DMS79 (cell line): ENCODE measurements at places on chromosomes 11 and 22.

DNA sequence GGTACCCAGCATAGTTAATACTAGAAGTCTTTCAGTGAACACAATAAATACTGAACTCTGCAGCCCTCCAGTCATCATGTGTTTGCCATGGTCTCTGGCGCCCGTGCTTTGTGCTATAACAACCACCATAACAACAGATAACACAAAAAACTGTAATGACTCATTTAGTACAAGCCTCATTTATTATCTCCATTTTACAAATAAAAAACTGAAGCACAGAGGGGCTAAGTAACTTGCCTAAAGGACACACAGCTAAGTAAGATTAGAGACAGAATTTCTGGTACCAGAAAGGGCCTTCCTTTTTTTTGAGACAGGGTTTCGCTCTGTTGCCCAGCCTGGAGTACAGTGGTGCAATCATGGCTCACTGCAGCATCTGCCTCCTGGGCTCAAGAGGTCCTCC is 19.5 kb downstream of the RBFOX2 start:
- DNase-seq: no peak

DNA sequence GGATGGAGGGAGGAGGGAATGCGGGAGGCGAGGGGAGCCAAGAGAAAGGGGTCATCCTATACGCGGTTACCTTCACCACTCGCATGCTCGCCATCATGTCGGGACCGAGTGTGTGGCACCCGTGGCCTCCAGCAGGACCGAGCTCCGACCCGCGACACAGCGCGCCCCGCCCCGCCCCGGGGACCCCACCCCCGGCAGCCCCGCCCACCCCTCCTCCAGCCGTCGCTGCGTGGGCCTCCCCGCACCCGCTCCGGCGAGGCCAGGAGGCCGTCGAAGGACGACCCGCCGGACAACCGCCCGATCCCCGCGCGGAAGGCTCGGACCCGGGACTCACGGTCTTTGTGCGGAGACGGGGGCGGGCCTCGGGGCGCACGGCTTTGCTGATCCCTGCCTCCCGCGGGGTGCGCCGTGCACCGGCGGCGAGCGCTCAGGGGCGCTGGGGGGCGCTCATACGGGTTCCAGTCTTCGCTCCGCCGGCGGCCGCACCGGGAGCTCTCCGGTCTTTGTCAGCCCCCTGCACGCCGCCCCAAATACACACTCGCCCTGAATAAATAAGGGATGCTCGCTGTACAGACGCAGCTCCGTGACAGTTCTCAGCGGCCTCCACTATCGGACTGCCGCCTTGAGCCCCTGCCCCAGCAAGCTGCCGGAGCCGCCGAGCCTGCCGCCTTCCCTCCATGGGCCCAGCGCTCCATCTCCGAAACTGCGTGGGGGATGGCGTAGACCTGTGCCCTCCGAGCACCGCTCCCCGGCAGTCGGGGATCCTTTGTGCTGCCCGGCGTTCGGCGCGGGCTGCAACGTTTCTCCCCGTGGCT is at the start of gene UBE2L6:
TSS of gene UBE2L6 (minus strand) at position 158 of the 815 bp plus-strand sequence. CDS start at position 97, 61 bp downstream.
- DNase-seq: peak; percentile 12

DNA sequence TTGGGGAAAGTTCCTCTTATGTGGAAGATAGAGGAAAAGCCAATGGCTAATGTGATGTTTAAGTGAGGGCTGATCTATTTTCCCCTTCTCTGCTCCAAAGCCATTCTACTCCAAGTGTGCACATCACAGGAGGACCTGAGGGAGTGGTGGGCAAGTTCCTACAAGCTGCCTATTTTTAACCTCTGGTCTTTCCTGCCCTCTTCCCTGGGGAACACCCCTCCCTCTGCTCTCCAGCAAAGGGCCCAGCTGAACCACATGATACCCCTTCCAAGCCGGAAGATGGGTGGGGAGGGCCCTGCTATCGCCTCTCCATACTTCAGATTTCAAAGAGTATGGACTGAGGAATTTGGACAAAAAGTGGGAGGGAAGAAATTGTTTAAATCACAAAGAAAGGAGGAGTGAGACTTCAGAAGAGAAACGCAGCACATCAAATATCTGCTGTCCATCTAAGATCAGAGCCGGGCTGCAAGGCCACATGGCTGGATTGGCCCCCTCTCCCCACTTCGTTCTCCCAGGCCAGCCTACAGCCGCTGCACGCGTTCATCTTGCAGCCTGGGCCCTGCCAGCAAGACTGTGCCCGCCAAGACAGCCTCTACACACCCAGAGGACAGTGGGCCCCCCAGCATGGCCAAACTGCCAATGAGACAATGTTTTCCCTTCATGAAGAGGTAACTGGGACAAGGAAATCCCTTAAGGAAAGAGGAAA is 77.5 kb downstream of the MICAL3 start:
- no peak for DNase-seq

- DNase-seq: no peak
These were observed 76.8 kb downstream of the KCNC1 start for GRCh38 chr11:17811352-17811751.

DNA sequence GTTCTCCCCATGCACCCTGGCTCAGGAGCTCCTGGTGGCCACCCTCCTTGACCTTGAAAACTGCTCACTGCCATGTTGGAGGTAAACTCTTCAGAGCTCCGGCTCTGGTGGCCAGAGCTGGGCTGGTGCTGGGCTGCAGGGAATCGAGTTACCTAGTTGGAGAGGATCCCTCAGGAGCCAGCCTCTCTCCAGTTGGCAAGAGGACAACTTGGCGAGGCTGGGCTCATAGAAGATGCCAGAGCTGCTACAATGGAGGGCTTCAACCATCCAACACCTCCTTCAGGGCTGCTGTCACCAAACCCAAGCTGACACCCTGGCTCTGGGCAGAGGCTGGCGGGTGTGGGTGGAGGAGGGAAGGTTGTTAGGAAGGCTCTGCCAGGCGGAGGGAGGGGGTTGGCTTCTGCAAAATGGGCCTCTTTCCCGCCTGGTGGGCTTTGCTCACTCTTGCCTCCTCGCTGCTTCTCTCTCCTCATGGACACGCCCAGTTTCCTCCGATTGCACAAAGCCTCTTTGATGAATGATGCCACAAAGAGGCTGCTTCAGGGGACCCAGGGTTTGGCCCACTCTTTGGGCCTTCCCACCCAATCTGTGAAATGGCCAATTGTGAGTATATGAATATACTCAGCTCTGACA is 53.1 kb downstream of the THAP12 start:
- no peak for DNase-seq

DNA sequence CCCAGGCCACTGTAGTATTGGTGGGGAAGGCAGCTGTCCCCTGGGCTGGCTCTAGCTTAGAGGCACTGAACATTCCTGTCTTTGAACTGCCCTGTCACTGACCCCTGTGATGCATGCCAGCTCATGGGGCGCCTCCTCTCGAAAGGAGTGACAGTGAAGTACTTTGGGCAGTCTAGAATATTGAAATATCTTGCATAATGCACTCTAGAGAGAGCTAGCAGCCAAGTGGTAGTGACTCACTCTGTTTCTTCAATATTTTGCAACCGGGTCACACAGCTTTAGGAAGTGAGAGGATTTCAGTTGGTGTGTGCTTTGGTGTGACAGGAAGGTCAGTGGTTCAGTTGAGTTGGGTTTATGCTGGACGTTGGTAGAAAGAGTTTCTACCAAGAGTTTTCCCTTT is 35.5 kb upstream of the ST14 start:
- DNase-seq: no peak

GRCh38 chr11:41286751-41287150 is 172.7 kb downstream of the LRRC4C start:
- DNase-seq: no peak

DNA sequence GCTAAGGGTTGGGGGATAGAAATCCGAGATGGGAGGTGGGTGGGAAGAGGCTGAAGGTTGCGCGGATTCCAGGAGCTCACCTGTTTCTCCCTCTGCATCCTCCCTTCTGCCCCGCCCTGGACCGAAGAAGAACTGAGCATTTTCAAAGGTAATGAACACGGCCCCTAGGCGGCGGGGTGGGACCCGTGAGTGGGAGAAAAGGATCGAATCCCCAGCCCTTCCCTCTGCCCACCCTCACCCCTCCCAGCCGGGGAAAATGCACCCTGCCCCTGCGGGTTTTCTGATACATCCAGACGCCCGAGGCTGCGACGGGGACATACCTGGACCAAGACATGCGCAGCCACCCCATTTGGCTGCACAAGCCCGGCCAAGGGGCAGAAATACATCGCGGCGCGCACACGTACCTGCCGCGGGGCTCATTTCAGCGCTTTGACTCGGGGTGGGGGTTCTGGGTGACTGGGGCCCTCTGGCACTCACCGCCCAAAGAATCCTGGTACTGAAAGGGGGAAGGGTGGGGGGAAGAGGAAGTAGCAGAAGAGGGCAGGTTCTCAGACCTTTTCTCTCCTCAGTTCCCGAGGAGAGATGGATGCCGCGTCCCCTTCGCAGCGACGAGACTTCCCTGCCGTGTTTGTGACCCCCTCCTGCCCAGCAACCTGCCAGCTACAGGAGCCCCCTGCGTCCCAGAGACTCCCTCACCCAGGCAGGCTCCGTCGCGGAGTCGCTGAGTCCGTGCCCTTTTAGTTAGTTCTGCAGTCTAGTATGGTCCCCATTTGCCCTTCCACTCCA is 6.0 kb downstream of the VSIG2 start:
- no peak for DNase-seq

DNA sequence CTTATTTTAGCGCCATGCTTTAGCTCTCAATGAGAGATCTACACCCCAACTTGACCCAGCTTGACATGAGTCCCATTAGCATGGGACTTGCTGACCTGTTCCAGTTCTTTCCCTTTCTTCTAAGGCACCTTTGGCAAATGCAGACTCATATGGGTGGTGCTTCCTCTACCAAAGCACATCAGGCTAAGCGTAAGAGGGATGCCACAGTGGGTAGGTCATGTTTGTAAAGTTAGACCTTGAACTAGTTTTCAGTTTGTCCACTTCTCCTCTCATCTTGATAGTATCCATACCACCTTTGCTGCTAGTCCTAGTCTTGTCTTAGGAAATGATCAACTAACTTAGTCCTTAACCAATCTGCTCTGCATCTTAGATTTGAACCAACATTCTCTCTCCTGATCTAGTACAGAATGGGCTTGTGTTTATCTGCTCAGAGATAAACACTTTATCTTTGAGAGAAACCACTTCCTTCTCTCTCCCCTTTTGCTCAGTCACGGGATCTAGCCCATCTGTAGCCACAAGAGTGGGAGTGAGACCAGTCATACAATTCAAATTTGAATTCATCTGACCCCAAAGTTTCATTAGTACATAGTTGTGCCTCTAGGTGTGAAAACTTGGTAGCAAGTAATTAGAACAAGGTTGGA is 72.1 kb upstream of the CD44 start:
- DNase-seq: no peak

- DNase-seq: peak; percentile 83
These were observed 57.4 kb upstream of the PARVA start for GRCh38 chr11:12319988-12320387.

- DNase-seq: peak; percentile 42
These were observed 16.8 kb downstream of the PPIL2 start for GRCh38 chr22:21682385-21683175.

DNA sequence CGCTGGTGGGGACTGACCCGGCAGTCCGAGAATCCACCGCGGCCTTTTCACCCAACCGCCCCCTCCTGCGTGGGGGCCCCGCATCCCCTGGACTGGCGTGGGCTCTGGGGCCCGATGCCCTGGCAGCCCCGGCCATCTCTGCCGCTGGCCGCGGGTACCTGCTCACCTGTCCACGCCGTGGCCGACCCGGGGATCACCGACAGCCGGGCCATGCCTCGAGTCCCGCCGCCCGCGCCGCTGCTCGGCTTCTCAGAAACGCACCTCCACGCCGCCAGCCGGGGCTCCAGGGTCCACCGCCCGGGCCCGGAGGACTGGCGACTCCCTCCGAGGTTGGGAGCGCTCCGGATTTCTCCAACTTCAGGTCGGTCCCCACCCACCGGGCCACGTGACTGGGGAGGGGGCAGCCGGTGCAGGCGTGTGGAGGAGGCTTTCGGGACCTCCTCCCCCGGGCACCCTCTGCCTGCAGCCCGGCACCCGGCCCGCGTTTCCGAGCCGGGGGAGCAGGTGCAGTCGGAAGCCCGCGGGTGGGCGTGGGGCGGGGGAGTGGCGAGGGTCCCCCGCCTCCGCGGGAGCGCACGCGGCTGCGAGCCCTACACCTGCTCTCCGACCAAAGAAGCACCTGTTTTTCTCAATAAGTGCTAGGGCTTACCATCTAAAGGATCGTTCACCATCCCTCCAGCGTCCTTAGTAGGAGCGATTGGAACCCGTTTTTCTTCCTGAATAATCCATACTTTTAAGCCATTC is 554 bp upstream of the NRIP3 start:
- no peak for DNase-seq

GRCh38 chr11:105609832-105610781 is at the start of gene GRIA4:
GRIA4 (plus strand) TSS chr11:105610073; CDS start chr11:105610998, 925 bp downstream.
- DNase-seq: no peak

GRCh38 chr11:126378763-126379162 is 23.3 kb downstream of the ST3GAL4 start:
- no peak for DNase-seq

DNA sequence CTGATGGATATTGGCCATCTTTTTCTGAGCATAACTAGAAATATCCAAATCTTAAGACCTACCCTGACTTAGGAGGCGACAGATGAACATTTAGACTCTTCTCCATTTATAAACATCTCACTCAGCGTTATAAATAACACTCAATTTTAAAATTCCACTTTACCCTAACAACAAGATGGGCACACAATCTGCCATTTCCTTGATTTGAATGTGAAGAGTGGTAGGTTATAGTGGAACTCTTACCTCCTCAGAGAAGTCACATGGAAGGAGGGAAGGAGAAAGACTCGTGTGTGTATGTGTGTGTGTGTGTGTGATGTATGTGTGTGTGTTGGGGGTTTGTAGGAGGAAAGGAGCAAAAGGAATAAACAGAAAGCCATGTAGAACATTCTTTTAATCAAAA is 15.0 kb downstream of the SIAE start:
- DNase-seq: no peak

- DNase-seq: no peak
These were observed 352.8 kb downstream of the BUD13 start for GRCh38 chr11:116420030-116420429.

DNA sequence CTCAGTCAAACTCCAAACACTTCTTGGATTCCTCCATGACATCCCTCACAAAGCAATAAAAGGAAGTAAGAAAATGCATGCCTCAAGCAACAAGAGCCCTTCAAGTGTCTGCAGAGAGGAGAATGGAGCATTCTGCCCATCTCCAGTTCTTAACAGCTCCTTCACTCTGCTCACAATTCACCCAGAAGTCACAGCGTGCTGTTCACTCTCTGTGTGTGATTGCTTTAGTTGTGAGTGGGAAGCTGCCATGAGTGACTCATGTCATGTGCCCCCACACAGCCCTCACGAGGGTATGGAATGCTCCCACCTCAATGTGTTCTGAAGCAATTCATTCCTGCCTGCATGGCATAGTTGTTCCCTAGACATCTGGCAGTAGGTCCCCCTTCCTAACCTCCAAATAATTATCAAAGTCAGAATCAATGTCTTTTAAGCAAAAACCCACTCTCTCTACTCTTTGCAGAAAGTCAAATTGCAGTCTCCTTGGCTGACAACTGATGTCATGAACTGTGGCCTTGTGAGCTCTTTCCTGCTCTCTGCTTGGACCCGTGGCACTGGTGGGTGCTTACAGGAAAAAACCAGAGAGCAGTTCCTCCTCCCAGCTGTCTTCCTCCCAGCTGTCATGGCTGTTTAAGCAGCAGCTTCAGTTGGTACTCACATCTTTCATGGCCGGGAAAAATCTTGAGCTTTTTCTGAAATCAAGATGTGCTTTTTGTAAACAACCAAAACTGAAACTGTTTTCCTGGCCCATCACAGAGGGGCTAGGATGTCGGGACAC is 112.1 kb upstream of the SPON1 start:
- no peak for DNase-seq
